Stimulated activated CD4-positive, alpha-beta T cell treated with anti-CD3 and anti-CD28 coated beads, Interleukin-12 subunit alpha, Interleukin-12 subunit beta, amount 100 ng/mL, for 4 hours (primary cell): ENCODE measurements at places on chromosomes 3 and 15.

DNA sequence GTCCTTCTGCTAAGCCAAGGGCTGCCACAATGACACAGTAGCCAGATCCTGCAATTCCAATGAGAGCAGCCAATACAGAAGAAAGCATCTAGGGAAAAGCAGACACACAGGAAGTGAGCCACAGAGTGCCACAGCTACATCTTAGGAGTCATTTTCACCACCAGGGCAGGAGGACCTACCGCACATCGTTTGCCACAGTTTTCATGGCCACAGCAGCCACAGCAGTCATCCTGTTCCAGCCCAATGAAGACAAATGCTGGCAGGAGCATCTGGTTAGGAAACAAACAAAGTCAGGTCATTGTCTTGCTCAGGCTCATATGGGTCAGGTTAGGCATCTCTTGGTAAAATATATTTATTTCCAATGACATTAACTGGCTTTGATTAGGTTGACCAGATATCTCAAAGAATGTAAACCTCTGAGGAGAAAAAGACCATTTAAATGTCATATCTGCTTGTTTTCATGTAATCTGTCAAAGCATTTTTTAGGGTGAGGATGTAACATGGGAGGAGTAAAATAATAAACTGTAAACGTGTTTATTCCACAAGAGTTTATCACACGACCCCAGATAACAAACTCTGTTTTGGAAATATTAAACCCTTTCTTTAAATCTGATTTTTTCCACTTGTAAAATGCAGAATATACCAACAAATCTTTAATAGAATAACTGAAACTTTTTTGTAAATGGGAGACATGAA lies 1.8 kb downstream of the TM4SF1 start:
- DNase-seq = no peak

GRCh38 chr3:52495777-52496602 lies 852 bp downstream of the STAB1 start:
- no peak for DNase-seq

DNA sequence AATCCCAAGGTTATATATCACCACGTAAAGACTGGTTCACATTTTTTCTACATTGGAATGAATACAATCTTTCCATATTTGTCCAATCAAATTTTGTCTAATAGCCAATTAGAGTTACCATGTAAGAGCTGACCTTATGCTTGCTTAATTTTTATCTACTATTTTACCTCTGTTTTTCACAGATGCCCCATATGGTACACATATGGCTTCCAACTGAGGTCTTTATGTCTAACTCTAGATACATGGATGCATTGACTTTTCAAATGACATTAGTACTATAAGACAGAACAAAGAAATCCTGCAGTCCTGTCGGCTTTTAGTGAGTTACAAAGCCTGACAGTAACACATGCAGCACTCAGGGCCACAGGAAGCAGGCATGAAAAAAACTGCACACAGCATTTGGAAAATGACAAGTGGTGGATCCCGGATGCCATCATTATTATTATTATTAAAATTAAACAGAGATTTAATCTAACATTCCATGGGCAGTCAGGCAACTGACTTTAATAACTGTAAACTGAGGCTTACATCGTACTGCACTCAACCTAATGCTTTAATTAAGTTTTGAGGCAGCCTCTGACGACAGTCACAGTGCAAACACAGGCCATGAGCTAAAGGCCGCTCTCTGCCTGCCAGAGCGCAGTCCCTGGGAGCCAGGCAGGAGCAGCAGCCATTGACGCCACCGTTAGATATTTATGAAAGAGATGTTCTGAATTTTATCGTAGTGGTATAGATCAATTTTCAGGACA lies 113.9 kb upstream of the TMCO5A start:
- DNase-seq = no peak

DNA sequence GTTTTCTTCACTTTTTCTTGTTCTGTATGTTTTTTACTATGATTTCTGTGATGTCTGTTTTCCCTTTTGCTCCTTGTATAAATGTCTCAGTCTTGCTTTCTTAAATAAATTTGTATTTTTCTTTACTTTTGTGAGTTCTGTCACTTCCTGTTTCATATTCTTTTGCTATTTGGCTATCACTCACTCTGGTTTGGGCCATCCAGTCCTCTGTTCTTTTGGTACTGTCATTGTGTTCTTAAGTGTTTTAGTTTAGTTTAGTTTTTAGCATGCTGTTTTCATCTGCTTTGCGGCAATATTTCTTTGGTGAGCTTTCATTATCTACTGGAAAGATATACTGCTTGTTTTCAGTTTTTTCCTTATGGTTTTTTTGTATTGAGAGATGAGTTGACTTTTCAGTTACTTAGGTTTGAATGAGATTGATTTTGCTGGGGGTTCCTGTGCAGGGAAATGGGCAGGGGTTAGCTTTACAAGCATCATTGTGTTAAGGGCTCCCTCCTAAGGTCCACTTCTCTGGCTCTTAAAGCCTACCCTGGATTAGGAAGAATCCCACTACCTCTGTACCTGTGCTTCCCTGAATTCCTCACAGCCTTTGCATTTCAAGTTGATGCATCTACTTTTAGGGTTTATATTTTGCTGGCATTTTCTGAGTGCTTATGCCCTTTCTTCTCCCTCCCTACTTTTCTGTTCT lies 35.1 kb downstream of the PDCD6IP start:
- no peak for DNase-seq

GRCh38 chr15:63638839-63639238 lies 41.7 kb downstream of the FBXL22 start:
- DNase-seq = no peak

- DNase-seq = no peak
These were observed 3.9 kb upstream of the FSIP1 start for GRCh38 chr15:39786447-39787056.

- DNase-seq = no peak
These were observed 84.6 kb upstream of the CDV3 start for GRCh38 chr3:133488785-133489367.

GRCh38 chr3:133424937-133425869 lies 25.3 kb downstream of the BFSP2 start:
- no peak for DNase-seq

GRCh38 chr3:181698263-181698954 lies 13.3 kb upstream of the SOX2 start:
- no peak for DNase-seq

DNA sequence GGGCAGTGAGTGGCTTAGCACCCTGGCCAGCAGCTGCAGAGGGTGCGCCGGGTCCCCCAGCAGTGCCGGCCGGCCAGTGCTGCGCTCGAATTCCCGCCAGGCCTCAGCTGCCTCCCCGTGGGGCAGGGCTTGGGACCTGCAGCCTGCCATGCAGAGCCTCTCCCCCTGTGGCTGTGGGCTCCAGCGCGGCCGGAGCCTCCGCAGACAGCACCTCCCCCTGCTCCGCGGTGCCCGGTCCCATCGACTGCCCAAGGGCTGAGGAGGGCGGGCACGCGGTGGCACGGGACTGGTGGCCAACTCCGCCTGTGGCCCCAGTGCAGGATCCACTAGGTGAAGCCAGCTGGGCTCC lies 386.3 kb downstream of the CNTN4 start:
- no peak for DNase-seq

GRCh38 chr3:152321955-152322377 lies 53.2 kb downstream of the MBNL1 start:
- no peak for DNase-seq

- no peak for DNase-seq
These were observed 3.6 kb upstream of the C3orf85 start for GRCh38 chr3:109132801-109133473.

- DNase-seq = no peak
These were observed 215.2 kb downstream of the POLQ start for GRCh38 chr3:121330634-121331033.

DNA sequence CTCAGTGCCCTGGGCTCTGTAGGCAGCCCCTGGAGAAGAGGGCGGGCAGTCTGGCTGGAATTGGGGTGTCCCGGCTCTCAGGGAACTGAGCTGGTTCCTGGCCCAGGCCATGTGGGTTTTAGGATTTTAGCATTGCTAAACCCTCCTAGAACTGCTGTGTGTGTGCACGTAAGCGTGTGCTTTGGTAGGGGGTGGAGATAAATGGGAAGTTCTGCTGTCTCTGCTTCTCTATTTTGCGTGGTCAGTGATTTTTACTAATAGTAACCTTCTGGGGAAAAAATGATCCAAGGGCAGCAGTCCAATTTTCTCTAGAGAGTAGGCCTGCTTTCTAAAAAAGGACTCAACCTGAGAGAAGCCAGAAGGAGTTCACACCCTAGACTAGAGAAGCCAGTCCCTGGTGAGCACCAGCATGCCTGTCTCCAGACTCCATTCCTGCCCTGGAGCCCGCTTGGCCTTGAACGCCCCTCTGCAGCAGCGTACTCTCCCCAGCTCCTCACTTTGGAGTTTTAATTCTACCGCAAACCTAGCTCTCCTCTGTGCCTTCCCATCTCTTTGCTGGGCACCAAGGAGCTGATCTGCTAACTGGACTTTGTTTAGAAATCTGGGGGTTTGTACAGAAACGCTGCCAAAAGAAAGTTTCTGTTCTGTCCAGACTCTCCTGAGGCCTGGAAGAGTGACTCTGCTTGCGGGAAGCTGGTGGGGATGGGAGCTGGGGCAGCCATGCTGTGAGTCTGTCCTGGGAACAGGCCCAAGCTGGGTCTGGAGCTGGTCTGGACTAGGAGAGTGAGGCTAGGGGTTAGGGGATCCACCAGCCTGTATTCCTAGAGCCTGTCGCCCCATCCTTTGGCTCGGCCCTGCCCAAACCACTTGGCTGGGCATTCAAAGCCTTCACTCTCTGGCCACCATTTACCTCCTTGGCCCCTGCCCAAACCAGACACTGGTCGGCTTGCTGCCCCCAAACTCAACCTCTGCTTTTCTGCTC lies 19.7 kb downstream of the CORO2B start:
- no peak for DNase-seq

DNA sequence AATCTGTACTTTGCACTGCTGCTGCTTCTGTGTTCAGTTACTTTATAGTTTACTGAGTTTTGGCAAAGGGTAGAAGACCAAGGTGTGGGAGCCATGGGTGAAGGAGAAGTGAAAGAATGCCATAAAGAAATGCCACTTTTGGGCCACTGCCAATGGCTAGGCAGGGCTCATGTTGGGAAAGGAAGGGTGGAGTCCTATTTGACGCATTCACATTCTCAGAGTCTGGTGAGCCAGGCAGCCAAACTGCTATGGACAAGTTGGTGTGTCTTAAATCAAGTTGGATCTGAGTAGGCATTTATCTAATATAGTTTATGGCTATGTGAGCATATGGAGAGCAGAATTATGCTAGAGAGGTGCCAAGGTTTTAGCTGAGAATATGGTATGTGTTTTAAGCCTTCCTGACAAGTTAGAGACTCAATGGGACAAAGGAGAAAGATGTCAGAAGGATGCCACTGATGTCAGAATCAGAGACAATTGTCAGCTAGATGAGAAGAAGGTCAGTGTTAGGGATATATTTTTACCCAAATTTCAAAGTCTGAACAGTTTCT lies 296.1 kb downstream of the AGBL1 start:
- no peak for DNase-seq

DNA sequence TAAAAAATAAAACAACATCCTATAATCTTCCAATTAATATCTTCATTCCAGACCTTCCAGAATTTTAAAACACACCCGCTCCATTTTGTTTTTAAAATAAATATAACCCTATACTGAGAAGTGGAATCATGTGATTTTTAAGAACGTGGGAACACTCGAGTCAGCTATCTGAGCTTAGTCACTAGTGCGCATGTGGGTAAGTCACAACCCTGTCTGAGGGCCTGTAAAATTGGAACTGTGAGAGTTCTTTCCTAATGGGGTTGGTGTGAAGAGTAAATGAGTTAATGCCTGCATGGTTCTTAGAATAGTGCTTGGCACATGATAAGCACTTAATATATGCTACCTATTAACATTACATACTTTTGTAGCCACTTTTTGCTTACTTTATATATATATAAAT lies 19.9 kb upstream of the POLR2M start:
- no peak for DNase-seq
